ENCODE measurements at places on chromosomes 7 and 10.

- H3K4me1 ChIP-seq: peaks cover 35% of the 10 kb centered on the region
- no peak overlapping the region for H3K4me3 ChIP-seq
- H3K36me3 ChIP-seq: no peaks in the 10 kb centered on the region
- no peak for DNase-seq
- H3K27ac ChIP-seq: no peak overlapping the region
- H3K27me3 ChIP-seq: no peaks in the 10 kb centered on the region
These were observed 5.3 kb downstream of the DNAJB12 start for GRCh38 chr10:72349438-72349837.

- no peaks in the 10 kb centered on the region for H3K36me3 ChIP-seq
- DNase-seq: peak; percentile 46
These were observed 17.5 kb upstream of the MTPN start for GRCh38 chr7:135994466-135995205.

DNA sequence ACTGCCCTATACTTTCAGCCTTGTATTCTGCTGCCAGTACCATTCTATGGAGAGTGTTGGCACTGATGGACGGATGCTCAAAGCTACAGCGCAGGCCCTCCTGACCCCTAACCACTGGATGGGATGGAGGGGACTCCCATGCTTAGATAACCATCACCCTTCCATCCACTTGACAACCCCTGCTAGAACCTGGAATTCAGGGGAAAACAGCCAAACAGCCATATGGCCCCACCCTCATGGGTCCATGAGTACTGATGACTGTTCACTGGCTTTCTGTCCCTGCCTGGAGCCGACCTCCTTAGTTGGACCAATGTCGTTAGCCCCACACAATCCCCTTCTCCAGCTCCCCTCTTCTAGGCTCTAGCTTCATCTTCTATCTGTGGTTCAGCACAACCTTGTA is 16.2 kb downstream of the DUSP5 start:
- H3K36me3 ChIP-seq: peaks cover 24% of the 10 kb centered on the region
- H3K4me1 ChIP-seq: peaks cover 47% of the 10 kb centered on the region
- DNase-seq: no peak
- H3K27me3 ChIP-seq: no peaks in the 10 kb centered on the region
- no peak overlapping the region for H3K4me3 ChIP-seq
- H3K27ac ChIP-seq: peak overlapping the region; percentile 16

DNA sequence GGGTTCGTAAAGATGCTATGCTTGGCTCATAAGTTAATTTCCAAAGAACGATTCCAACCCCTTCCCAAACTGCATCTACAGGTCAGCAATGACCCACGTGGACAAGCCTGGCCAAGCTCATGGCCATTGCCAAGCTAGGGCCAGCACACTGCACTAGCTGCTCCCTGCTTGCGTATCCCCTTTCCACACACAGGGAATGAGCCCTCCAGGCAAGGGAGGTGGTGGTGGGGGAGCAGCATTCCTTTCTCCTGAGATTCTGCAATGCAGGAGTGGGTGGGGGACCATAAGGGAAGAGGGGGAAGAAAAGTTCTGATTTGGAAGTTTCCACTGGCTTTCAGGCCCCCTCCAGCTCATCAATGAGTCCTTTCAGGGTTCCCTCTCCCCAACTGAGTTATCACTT is 56.0 kb downstream of the SH3PXD2A start:
- no peaks in the 10 kb centered on the region for H3K27me3 ChIP-seq
- no peak overlapping the region for H3K27ac ChIP-seq
- H3K4me1 ChIP-seq: peaks cover 27% of the 10 kb centered on the region
- H3K4me3 ChIP-seq: no peak overlapping the region
- H3K36me3 ChIP-seq: no peaks in the 10 kb centered on the region

- peaks cover 19% of the 10 kb centered on the region for H3K4me1 ChIP-seq
- no peaks in the 10 kb centered on the region for H3K36me3 ChIP-seq
- no peak overlapping the region for H3K4me3 ChIP-seq
- peaks cover 44% of the 10 kb centered on the region for H3K27me3 ChIP-seq
These were observed 2.6 kb upstream of the TLL2 start for GRCh38 chr10:96516337-96516736.

DNA sequence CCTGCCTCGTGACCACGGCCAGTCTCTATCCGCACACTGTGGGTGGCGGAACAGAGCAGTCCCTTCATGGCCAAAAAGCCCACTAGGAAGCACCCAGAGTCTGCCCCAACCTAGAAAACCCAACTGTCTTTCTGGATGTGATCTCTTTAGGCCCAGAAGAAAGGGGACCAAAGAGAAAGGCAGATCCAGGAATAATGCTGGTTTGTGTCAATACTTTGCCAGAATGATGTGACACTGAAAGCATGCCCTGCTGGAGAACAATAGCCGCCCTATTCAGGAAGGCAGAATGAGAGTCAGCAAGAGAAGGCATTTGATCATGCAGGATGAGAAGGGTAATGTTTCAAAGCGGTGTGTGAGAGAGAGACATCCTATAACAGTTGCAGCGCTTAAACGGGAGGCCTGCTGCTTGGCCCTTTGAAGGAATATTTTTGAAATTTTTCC is 274.7 kb downstream of the USP6NL start:
- H3K4me3 ChIP-seq: peak overlapping the region; percentile 44
- peak overlapping the region; percentile 39 for H3K27ac ChIP-seq
- DNase-seq: no peak
- no peaks in the 10 kb centered on the region for H3K27me3 ChIP-seq
- H3K4me1 ChIP-seq: peaks cover 41% of the 10 kb centered on the region
- H3K36me3 ChIP-seq: peaks cover 11% of the 10 kb centered on the region

- H3K27ac ChIP-seq: no peak overlapping the region
- no peak for DNase-seq
- no peaks in the 10 kb centered on the region for H3K4me1 ChIP-seq
- no peaks in the 10 kb centered on the region for H3K36me3 ChIP-seq
- H3K27me3 ChIP-seq: no peaks in the 10 kb centered on the region
- H3K4me3 ChIP-seq: no peak overlapping the region
These were observed 478.7 kb downstream of the GRM8 start for GRCh38 chr7:126774077-126774476.

DNA sequence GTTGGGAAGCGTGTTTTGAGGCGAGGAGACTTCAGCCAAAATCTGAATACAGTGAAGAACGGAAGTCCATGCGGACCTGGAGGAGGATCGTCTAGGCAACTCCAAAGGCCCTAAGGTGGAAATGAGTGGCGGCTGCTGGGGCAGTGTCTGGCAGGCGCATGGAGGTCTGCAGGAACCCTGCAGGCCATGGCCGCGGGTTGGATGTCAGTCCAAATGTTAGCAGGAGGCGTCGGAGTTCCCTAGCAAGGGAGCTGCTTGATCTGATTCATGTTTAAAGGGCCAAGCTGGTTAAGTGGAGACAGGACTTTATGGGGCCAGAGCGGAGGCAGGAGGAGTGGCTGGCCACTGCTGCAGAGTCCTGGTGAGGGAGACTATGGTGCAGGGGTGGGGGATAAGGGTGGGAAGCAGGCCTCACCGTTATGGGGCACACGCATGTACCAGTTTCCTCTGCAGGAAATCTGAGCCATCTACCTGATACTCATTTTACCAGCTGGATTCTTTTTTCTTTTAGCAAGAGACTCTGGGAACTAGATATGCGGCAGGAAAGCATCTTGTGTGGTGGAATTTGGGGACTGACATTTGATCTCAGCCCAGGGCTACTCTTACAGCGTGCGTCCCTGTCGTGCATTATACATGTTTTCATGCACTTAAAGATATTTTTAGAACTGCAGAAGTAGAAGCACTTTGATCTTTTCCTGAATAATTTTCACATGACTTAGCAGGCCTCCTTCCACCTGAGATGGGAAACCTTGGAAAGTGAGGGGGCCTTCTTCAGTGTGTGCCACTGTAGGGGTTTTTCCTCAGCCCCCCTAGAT is 6.6 kb upstream of the REPIN1 start:
- H3K27me3 ChIP-seq: no peaks in the 10 kb centered on the region
- H3K36me3 ChIP-seq: peaks cover 5% of the 10 kb centered on the region

DNA sequence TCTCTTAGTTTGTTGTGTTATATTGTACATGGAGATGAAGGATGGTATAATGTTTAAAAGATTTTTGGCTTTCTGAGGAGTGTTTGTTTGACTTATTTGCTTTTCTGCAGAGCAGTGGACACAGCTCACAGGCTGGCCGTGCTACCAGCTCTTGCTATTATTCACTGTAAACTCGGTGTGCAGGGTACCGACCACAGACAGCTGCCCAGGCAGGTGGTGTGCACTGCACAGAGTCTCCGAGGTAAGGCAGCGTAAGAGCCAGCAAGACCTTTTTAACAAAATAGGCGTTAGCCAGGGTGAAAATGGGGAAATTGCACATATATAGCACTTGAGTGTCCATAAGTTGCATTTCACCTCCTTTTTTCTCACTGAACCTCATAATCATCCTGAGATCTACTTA is 438.0 kb downstream of the CNTNAP2 start:
- H3K27me3 ChIP-seq: no peaks in the 10 kb centered on the region
- no peak overlapping the region for H3K4me3 ChIP-seq
- no peaks in the 10 kb centered on the region for H3K4me1 ChIP-seq
- DNase-seq: no peak

- no peaks in the 10 kb centered on the region for H3K36me3 ChIP-seq
- H3K27me3 ChIP-seq: peaks cover 2% of the 10 kb centered on the region
- peak overlapping the region; percentile 83 for H3K27ac ChIP-seq
- H3K4me3 ChIP-seq: peak overlapping the region; percentile 4
These were observed 170.0 kb downstream of the PRKCQ start for GRCh38 chr10:6409971-6410643.
